ENCODE measurements at places on chromosomes 2 and 18.

DNA sequence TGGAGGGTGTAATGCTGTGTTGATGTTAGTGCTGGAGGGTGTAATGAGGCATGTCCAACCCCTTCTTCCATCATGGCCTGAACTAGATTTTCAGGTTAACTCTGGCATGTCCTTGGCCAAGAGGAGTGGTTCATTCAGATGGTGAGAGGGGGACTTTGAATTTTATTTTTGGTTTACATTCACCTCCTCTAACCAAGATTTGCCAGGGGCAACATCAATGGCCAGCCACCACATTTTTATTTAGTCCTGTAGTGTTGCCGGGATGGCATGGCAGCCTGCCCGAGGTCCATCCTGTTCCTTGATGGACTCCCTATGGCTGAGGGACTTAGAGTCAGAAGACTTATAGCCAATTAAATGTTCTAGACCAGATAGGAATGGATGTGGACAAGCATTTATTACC is 484.6 kb upstream of the HS6ST1 start:
- DNase-seq, result no peak

- DNase-seq, result no peak
Measured at GRCh38 chr2:69163556-69163955, 150.6 kb downstream of the ANTXR1 start.

- no peak for DNase-seq
Measured at GRCh38 chr2:64768491-64769005, 114.8 kb upstream of the SERTAD2 start.

GRCh38 chr2:127199223-127199622 is 20.9 kb downstream of the CYP27C1 start:
- DNase-seq, result no peak

DNA sequence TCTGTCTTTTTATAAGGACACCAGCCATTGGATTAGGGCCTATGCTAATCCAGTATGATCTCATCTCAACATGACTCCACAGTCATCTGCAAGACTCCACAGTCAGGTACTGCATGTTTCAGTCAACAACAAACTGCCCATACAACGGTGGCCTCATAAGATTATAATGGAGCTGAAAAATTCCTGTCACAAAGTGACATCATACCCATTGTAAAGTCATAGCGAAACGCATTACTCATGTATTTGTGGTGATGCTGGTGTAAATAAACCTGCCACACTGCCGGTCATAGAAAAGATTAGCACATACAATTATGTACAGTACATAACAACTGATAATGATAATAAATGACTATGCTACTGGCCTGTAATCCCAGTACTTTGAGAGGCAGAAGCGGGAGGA is 102.2 kb downstream of the TEX51 start:
- no peak for DNase-seq

- no peak for DNase-seq
Measured at GRCh38 chr18:45521777-45522176, 93.5 kb upstream of the SLC14A2 start.

DNA sequence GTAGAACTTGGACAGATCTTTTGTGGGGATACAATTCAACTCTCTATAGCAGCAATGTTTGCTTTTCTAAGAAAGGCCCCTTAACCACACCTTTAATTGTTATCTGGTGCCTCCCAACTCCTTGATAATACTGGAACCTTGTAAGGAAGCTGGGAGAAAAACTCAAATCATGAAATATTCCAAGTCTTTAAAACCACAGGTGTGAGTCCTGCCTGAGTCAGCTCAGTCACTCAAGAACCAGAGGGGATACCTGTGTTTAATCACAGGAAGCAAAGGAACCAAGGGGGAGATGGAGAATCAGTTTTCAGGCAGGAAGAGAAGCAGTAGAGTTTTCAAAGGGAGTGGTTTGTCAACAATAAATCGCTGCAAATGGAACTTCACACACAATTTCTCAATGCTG is 159.9 kb downstream of the LAMA3 start:
- DNase-seq, result no peak

GRCh38 chr2:128753800-128754199 is 435.1 kb upstream of the HS6ST1 start:
- no peak for DNase-seq

DNA sequence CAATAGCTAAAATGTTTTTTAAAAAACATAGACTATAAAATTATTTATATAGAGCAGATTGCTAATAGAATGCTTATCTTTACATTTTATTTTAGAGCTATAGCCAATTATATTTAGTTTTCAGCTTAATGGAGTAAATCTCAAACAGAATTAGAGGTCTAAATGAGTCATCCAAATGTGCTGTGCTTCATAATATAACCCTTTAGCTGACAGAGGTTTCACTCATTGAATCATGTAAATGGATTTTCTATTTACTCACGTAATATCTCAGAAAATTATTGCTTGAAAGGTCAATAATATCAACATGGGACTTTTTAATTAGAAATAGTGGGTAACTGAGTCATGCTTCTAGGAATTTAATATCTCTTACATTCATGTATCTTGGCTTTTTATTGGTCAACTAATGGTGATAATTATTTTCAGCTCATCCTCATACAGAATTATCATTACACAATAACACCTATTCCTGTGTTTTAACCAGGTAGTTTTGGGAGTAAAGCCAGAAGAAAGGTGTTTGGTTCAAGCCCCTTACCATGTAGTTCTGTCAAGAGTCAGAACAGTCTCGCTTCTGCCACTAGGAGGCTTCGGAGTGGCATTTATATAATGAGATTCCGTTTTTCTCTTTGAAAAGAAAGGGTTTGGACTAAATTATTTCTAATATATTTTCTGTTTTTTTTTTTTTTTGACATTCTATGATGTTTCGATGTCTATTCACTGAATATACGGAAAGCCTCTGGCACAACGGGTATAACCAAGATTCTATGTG is 217.6 kb downstream of the CDH7 start:
- DNase-seq, result no peak

DNA sequence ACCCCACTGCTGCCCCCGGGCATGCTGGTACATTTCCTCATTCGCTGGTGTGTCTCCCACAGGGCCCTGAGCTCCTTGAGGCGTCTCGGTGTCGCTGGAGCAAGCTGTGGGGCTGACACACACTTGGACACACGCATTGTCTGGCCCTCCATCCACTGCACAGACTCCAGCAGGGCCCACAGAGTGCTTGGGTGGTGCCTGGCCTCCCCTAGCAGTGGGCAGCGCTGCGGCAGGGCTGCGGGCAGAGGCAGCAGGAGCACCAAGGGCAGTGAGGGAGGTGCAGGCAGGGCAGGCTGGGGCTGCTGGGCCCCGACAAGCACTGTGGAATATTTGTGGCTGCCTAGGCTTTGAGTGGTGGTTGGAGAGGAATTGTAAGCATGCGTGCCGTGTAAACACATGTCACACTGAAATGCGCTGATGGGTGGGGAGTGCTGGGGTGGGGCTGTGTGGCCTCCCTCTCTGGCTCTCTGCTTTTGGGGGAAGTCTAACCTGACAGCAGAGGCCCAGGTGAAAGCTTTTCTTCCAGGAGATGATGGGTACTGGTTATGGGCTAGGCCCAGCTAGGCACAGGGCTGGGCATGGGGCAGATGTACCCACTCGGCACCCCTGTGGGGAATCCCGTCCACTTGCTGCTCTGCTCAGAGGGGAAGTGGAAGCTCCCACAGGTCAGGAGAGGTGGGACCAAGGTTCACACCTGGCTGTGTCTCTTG is 55.5 kb upstream of the HS6ST1 start:
- no peak for DNase-seq
